Left ventricle myocardium inferior (tissue), 1 donor: ENCODE measurements at places on chromosomes 2 and 18.

DNA sequence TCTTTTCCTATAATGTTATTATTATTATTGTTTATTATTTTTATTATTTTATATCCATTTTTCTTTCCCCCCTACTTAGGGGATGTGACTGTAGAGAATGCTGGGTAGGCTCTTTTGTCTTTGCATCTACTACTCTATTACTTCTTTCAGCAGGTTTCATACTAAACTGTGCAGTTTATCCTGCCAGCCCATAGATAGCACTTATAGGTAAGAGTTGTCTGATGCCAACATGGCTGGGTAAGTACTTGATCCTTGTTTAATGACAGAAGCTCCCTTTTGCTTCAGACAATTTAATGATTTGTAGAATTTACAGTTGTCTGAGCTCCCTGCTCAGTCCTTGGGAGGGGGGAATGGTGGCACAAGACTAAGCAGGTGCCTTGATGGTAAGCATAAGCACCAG lies 262.9 kb upstream of the CDH2 start:
- H3K27ac ChIP-seq, result no peak overlapping the region
- DNase-seq, result no peak
- no peaks in the 10 kb centered on the region for H3K36me3 ChIP-seq

DNA sequence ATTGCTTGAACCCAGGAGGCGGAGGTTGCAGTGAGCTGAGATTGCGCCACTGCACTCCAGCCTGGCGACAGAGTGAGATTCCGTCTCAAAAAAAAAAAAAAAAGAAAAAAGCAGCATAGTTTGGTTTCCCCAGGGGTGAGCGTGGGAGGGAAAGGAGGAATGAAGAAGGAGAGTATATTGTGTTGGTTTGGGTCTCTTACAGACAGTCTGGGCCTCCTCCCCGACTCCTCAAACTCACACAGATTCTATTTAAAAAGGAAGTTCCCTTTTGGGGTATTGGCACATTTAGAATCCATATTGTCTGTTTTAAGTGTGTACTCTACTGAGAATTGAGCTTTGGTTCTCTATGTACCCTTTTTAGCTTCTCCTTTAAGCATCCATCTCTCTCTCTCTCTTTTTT lies 27.4 kb upstream of the SLC20A1 start:
- no peaks in the 10 kb centered on the region for H3K36me3 ChIP-seq
- no peak overlapping the region for H3K27ac ChIP-seq
- H3K27me3 ChIP-seq, result no peaks in the 10 kb centered on the region
- no peak overlapping the region for H3K4me3 ChIP-seq
- DNase-seq, result no peak

GRCh38 chr2:162559194-162559593 lies 215.3 kb downstream of the GCA start:
- H3K36me3 ChIP-seq, result no peaks in the 10 kb centered on the region
- no peak for DNase-seq
- no peaks in the 10 kb centered on the region for H3K4me1 ChIP-seq
- H3K27ac ChIP-seq, result no peak overlapping the region

GRCh38 chr2:36449213-36449612 lies 93.6 kb downstream of the CRIM1 start:
- peaks cover 43% of the 10 kb centered on the region for H3K4me1 ChIP-seq
- no peak overlapping the region for H3K27ac ChIP-seq
- H3K27me3 ChIP-seq, result no peaks in the 10 kb centered on the region
- DNase-seq, result no peak

- DNase-seq, result no peak
- no peak overlapping the region for H3K4me3 ChIP-seq
- H3K27me3 ChIP-seq, result no peaks in the 10 kb centered on the region
- peaks cover 51% of the 10 kb centered on the region for H3K4me1 ChIP-seq
- no peak overlapping the region for H3K27ac ChIP-seq
These were observed 10.1 kb downstream of the ATAD2B start for GRCh38 chr2:23916727-23917405.

GRCh38 chr18:34651586-34652369 lies 58.3 kb upstream of the DTNA start:
- DNase-seq, result no peak
- H3K27ac ChIP-seq, result no peak overlapping the region
- H3K4me3 ChIP-seq, result no peak overlapping the region

- no peak overlapping the region for H3K4me3 ChIP-seq
- H3K4me1 ChIP-seq, result peaks cover 20% of the 10 kb centered on the region
- no peaks in the 10 kb centered on the region for H3K27me3 ChIP-seq
- peak overlapping the region; percentile 55 for H3K27ac ChIP-seq
These were observed 131.2 kb downstream of the TRIB2 start for GRCh38 chr2:12847694-12848575.

GRCh38 chr18:51153659-51154371 lies 43.7 kb downstream of the MEX3C start:
- no peak overlapping the region for H3K27ac ChIP-seq
- no peaks in the 10 kb centered on the region for H3K4me1 ChIP-seq
- no peaks in the 10 kb centered on the region for H3K36me3 ChIP-seq
- peaks cover 7% of the 10 kb centered on the region for H3K27me3 ChIP-seq

GRCh38 chr2:48927355-48927754 lies 171.8 kb upstream of the LHCGR start:
- no peak overlapping the region for H3K4me3 ChIP-seq
- H3K4me1 ChIP-seq, result no peaks in the 10 kb centered on the region
- H3K27ac ChIP-seq, result no peak overlapping the region
- no peaks in the 10 kb centered on the region for H3K36me3 ChIP-seq
- H3K27me3 ChIP-seq, result no peaks in the 10 kb centered on the region

GRCh38 chr18:29156531-29156930 lies 979.6 kb upstream of the CDH2 start:
- H3K4me1 ChIP-seq, result no peaks in the 10 kb centered on the region
- DNase-seq, result no peak
- no peak overlapping the region for H3K4me3 ChIP-seq
- H3K36me3 ChIP-seq, result no peaks in the 10 kb centered on the region

DNA sequence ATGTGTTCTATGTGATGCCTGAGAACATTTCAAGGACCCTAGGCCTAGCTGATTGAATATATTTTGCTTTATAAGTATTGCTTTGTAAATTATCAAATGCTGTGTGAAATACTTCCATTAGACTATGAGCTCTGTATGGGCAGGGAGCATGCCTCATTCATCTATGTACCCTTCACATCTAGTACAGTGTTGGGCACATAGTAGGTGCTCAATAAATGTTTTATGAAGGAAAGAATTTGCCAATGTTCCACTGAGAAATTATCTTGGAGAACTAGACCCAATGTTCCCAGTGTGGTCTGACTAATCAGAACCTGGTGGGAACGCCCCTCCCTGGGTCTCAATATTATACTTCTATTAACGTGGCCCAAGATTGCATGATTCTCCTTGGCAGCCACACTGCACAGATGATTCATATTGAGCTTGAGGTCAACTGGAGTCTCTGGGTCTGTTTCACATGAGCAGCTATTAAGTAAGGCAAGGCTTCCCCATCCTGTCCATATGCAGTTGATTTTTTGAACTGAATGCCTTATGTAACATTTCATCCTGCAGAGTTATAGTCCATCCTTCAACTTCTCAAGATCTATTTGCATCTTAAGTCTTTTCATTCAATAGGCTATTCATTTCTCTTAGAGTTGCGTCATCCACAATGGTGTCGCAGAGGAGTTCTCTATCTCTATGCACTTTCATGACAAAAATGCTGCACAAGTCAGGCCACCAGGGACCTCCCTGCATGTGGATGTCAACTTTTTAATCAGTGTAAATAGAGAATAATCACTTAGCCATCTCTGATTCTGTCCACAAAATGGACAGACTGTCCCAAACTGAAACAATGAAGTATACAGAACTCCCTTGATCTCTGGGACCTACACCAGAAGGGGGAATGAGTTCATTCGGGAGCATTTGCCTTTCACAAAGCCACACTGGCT lies 257.6 kb downstream of the CYP26B1 start:
- H3K4me1 ChIP-seq, result peaks cover 3% of the 10 kb centered on the region
- no peaks in the 10 kb centered on the region for H3K36me3 ChIP-seq
- H3K27me3 ChIP-seq, result no peaks in the 10 kb centered on the region

- no peak for DNase-seq
- no peak overlapping the region for H3K4me3 ChIP-seq
- no peaks in the 10 kb centered on the region for H3K36me3 ChIP-seq
- no peaks in the 10 kb centered on the region for H3K4me1 ChIP-seq
These were observed 203.5 kb downstream of the LPIN1 start for GRCh38 chr2:11949732-11950523.

GRCh38 chr18:68757126-68757525 lies 40.8 kb upstream of the CCDC102B start:
- H3K27me3 ChIP-seq, result no peaks in the 10 kb centered on the region
- no peak overlapping the region for H3K4me3 ChIP-seq
- H3K36me3 ChIP-seq, result no peaks in the 10 kb centered on the region

DNA sequence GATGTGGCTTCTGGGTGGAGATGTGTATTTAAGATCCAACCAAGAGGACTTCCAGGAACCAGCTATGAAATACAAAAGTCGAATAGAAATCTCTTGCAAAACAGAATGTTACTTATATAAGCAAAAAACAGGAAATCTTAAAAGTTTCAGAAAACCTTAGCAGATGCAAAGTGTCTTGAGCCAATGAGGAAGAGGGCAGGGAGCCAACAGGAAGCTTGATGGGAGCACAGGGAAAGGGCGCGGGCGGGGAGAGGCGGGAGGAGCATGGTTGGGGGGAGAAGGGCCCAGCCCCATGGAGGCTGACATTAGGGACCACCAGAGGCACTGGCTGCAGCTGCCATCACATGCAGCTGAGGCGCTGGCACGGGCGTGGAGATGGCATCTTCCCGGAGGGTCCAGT lies 203.3 kb downstream of the SNTG2 start:
- peak; percentile 75 for DNase-seq
- H3K27ac ChIP-seq, result peak overlapping the region; percentile 58
- H3K36me3 ChIP-seq, result no peaks in the 10 kb centered on the region
- H3K4me3 ChIP-seq, result no peak overlapping the region
- H3K4me1 ChIP-seq, result peaks cover 8% of the 10 kb centered on the region

DNA sequence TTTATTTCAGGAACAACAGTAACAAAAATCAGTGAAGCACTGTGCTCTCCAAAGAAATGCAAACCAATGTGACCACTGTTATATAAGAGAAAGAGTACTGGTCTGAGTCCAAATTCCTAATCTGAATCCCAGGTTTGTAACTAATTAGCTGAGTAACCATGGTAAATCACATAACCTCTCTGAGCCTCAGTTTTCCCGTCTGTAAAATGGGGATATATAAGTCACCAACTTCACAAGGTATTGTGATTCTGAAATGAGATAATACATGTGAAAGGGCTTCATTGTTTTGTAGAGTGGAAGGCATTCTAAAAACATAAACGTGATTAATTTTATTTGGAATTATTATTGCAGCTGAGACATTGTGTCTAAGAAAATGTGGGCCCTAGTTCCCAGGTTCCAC lies 91.3 kb upstream of the YPEL5 start:
- no peak overlapping the region for H3K4me3 ChIP-seq
- H3K27ac ChIP-seq, result no peak overlapping the region
- no peak for DNase-seq
- no peaks in the 10 kb centered on the region for H3K4me1 ChIP-seq

- H3K27ac ChIP-seq, result no peak overlapping the region
- no peaks in the 10 kb centered on the region for H3K27me3 ChIP-seq
- H3K36me3 ChIP-seq, result no peaks in the 10 kb centered on the region
- no peak for DNase-seq
These were observed 138.1 kb downstream of the B3GNT2 start for GRCh38 chr2:62334009-62334408.

GRCh38 chr2:168685600-168686451 lies 116.6 kb upstream of the NOSTRIN start:
- no peaks in the 10 kb centered on the region for H3K27me3 ChIP-seq
- DNase-seq, result no peak
- H3K27ac ChIP-seq, result no peak overlapping the region
- H3K4me3 ChIP-seq, result no peak overlapping the region

DNA sequence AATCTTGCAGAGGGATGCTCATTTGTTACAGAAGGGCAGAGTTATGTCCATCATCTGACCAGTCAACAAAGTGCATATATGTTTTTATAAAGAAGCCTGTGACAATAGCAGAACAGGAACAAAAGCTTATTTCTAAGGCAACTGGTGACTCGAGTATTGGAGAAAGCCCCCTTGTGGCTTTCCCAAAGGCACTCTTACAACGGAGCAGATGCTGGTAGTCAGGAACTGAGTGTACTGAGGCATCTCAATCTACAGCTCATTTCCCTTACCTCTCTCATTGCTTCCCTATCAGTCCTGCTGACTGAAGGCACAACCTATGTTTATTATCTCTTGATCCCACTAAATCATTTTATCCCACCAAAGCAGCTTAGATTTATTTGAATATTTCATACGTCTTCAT lies 557.1 kb upstream of the CHAC2 start:
- no peak for DNase-seq
- H3K27me3 ChIP-seq, result no peaks in the 10 kb centered on the region
- H3K4me1 ChIP-seq, result peaks cover 34% of the 10 kb centered on the region
- H3K27ac ChIP-seq, result no peak overlapping the region
- H3K4me3 ChIP-seq, result no peak overlapping the region

DNA sequence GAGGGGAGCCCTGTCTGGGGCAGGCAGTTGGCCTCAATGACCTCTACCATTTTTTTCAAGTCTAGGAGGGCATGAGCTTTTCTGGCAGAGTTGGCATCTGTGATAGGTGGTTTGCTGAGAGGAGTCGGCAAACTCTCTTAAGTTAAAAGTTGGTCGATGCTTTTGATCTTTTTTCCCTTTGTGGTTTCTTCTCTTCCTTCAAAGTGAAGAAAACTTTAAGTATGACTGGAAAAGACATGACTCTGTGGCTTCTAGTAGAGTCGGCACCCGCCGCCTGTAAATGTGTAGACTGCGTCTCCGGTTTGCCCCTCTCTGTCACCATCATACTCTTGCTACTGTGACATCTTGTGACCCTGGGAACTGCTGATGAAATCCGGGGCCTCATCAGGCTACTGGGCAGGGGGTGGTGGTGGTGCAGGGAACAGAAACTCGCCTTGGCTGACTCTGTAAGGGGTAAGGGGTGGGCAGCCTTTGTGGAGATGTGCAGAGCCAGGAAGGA lies 21.1 kb downstream of the INPP5D start:
- peaks cover 11% of the 10 kb centered on the region for H3K27me3 ChIP-seq
- H3K4me1 ChIP-seq, result peaks cover 44% of the 10 kb centered on the region
- no peak for DNase-seq
- no peak overlapping the region for H3K4me3 ChIP-seq

DNA sequence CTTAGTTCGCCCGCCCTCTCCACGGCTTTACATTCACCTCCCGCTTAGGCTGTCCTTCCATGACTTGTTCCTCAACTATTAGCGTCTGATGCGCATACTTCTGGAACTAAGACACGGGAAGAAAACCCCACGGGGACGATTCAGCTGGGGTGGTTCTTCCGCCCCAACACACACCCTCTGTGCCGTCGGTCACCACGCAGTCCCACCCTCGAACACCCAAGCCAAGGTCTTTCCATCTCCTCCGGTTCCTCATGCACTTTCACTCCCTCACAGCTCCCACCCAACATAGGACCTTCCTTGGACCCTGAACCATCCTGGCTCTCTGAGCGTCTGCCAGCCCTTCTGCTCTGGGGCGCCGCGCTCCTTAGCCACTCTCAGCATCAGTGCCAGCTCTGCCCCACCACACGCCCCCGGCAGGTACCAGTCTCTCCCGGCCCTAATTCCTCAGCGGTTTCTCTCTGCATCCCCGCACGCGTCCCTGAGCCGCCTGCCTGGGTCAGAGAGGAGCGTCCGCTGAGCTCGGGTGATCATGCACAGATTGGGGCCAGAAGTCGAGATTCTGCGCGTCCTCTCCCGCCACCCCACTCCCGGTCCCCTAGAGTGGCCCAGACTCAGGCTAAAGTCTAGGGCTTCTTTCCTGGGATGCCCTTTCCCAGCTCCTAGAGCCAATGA lies 522 bp upstream of the SRD5A2 start:
- no peak for DNase-seq
- H3K27ac ChIP-seq, result no peak overlapping the region
- no peaks in the 10 kb centered on the region for H3K36me3 ChIP-seq
- no peak overlapping the region for H3K4me3 ChIP-seq
- peaks cover 6% of the 10 kb centered on the region for H3K4me1 ChIP-seq
- peaks cover 84% of the 10 kb centered on the region for H3K27me3 ChIP-seq

- H3K4me3 ChIP-seq, result no peak overlapping the region
- no peaks in the 10 kb centered on the region for H3K36me3 ChIP-seq
- H3K27ac ChIP-seq, result peak overlapping the region; percentile 92
These were observed 57.5 kb downstream of the HS1BP3 start for GRCh38 chr2:20593072-20594034.
